ENCODE measurements at places on chromosomes 3 and 15.

- DNase-seq, result no peak
These were observed 62.3 kb downstream of the ADAMTS17 start for GRCh38 chr15:100279446-100279845.

DNA sequence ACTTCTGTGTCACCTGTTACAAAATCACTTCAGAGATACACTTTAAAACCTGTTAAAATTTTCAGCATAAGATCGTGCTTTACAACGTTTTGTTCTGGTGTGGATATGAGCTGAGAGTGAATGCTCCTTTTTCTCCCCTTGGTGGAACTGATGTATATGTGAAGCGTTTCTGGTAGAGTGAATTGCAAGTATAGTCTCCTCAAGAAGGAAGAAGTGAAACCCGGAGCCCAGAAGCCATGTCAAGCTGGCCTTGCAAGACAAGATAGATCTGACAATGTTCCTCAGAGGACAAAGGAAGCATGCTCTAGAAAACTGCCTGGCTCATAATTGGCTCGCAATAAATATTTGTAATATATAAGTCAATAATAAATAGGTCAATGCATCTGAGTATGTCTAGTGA is 23.6 kb downstream of the SERPINI2 start:
- DNase-seq, result no peak

GRCh38 chr15:35963326-35963725 is 417.4 kb upstream of the DPH6 start:
- DNase-seq, result no peak

DNA sequence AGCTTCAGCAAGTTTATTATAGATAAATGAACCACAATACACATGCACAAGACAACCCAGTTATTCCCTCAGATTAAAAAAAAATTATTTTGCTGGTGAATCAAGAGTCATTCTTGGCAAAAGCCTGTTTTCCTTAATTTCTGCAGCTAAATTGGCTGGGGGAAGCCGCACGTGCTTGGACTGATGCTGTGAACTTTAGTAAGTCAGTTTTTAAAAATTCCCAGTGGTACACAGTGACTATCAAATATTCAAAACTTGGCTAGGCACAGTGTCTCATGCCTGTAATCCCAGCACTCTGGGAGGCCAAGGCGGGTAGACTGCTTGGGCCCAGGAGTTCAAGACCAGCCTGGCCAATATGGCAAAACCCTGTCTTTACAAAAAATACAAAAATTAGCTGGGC is 23.9 kb downstream of the EHD4 start:
- DNase-seq, result no peak

DNA sequence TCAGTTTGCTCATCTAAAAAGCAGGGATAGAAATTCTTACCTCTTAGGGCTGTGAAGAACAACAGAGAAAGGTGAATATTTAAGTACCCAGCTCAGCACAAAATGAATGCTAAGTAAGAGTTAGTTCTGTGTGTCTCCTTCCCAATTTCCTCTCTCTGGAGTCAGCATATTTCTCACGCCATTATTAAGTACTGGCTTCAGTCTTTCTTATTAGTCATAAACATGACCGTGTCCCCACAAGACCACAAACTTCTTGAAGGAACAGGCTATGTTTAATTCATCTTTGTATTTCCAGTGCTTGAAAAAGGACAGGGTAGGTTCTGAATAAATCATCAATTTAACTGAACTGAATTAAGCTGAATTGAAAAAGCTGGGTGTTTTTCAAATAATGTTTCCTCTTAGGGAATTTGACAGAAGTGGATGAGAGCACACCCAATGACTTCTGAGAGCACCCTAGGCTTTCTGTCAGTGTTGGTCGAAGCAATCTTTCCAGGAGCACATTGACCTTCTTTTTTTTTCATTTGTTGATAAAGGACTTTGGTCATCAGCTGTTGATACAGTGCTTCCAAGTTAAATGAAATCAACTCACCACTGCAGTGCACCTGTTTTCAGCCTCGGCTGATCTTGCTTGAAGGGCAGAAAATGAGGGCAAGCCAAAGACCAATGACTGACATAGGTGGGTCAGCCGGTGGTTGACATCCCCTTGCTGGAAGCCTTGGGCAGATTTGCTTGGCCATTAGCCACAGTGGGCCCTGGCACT is 324.6 kb downstream of the MFSD1 start:
- DNase-seq, result peak; percentile 73

DNA sequence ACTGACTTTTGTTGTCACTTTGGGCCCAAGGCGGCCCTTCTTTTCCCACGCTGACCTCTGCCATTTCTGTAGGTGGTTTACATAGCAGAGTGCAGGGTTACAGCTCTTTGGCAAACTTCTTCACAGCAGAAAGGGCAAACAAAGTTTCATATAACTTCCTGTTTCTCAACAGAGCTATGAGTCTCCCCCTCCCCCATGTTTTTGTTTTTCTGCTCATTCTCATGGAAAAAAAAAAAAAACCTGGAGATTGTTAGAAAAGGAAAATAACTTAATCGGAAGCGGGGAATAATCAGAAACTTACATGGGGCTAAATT is 342.0 kb upstream of the NR2F2 start:
- peak; percentile 68 for DNase-seq

- DNase-seq, result no peak
These were observed 239.4 kb upstream of the SOX14 start for GRCh38 chr3:137524751-137525150.

DNA sequence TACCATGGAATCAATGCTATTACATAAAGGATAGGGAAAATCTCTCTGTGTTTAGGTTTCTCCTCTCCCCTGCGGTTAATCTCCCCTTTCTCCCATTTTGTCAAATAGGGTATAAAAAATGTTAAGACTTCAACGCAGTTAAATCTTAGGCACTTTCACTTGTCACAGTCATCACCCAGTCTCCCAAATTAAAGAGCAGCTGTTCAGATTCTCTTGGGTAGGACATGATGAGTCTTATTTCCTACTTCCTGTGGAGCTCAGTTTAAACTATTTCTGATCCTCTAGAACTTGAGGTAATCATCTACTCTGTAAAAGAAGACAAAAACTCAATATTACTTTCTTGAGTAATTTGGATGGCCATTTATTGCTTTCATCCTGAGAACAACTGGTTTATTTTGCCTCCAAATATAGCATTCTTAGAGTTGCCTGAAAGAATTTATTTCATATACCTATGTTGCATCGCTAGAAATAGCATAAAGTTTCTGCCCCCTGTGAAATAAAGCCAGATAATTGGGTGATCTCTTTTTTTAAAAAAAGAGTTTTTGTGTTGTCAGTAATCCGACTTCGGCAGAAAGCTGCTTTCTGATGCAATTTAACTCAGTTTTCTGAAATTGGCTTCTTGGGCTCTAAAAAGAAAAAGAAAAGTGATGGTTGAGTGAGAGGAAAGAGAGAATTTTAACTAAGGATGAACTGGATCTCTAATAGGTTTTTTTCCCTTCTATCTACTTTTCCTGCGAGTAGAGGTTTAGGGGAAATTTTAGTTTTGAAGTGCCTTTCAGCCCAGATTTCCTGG is 20.7 kb downstream of the RAP2B start:
- DNase-seq, result no peak

DNA sequence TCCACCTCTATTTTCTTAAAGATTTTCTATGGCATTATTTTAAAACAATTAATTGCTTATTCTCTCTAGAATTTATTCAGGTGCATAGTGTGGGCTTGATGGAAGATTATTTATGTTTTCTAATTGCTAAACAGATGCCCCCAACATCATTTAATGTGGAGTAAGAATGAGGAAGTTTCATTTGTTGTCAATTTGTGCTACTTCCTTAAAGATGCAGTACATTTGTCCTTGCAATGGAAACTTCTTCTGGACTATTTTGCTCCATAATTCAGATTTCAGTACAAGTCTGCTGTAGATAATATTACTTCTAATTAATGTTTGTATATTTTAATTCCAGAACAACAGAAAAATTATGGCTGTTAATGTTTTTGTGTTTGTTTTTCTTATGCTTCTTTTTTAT is 104.8 kb downstream of the TGFBR2 start:
- DNase-seq, result no peak

DNA sequence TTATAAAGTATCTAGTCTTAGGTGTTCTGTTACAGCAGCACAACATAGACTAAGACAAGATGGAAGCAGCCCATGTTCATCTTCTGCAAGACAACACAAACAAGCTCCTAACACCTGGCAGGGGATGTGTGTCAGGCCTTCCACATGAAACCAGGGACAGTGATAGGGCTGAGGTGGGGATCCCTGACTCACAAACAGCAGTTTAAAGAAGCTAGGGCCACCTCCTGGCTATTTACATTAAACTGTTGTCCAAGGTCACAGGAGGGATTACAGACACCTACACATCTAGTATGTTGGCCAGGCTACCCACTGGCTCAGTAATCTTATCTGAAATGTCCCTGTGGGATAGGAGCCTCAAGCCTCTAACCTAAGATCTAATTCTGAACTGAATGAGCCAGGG is 211.3 kb downstream of the MINAR1 start:
- no peak for DNase-seq

DNA sequence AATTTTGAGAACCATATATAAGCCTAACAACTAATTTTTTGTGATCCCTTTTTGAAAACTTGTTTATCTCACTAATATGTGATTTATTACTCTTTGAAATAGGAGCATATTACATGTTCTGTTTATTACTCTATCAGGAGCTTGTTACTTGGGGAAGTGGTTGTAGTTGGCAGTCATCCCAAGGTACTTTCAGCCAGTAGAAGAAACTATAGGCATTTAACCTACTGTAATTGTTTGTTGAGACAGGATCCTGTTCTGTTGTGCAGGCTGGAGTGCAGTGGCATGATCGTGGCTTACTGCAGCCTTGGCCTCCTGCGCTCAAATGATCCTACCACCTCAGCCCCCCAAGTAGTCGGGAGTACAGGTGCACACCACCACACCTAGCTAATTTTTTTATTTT is 195.6 kb downstream of the TCF12 start:
- peak; percentile 88 for DNase-seq

GRCh38 chr15:86316216-86316615 is 236.5 kb downstream of the AGBL1 start:
- no peak for DNase-seq

- DNase-seq, result no peak
These were observed 11.3 kb downstream of the MITF start for GRCh38 chr3:69750549-69750948.

DNA sequence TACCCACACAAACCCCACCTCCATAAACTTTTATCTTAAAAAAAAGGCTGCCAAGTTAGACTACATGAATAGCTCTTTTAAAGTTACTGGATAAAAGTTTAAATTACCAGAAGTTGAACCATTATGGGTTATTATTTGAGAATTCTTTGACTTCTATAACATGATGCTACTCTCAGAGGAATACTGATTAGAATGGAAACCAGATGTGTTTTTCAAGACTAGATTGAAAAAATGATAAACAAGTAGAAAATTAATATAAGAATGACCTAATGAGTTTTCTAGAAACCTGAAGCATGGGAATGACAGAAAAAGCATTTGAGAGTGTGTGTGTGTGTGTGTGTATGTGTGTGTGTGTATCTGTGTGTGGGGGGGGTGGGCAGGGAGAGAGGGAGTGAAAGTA is 12.4 kb upstream of the FGF7 start:
- DNase-seq, result no peak

- DNase-seq, result peak; percentile 7
These were observed 38.6 kb downstream of the ZBTB11 start for GRCh38 chr3:101638261-101638745.

DNA sequence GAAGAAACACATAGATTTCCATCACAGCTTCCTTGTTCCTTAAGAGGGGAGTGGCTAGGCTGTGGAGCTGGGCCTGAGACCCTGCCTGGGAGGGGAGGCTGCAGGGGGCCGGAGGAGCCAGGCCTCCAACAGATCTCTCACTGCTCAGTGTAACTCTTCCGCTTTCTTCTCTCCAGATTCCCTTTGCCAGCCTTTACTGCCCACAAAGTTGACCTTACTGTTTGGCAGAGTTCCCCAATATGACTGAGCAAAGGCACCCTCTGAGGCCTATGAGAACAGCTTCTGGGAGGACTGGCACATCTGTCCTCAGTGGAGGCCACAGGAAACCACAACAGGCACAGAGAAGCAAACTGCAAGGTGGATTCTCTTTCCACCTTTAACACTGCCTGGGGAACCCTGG is 38.1 kb downstream of the SLCO2A1 start:
- no peak for DNase-seq

GRCh38 chr3:114624571-114625181 is 330.8 kb downstream of the TIGIT start:
- peak; percentile 99 for DNase-seq

- DNase-seq, result no peak
These were observed 20.8 kb downstream of the RAB6B start for GRCh38 chr3:133874761-133875438.

GRCh38 chr3:128178782-128179483 is 25.7 kb downstream of the EEFSEC start:
- peak; percentile 55 for DNase-seq

GRCh38 chr3:11480663-11481298 is 162.9 kb downstream of the VGLL4 start:
- DNase-seq, result no peak

GRCh38 chr3:156300929-156301840 is 180.8 kb downstream of the KCNAB1 start:
- DNase-seq, result no peak

GRCh38 chr15:68227643-68228142 is 1.8 kb downstream of the CLN6 start:
- DNase-seq, result no peak

GRCh38 chr15:61248790-61249189 is 19.7 kb upstream of the RORA start:
- no peak for DNase-seq

- no peak for DNase-seq
These were observed 45.1 kb upstream of the EPHB1 start for GRCh38 chr3:134749802-134750553.

GRCh38 chr3:51717947-51718346 is 11.1 kb downstream of the GRM2 start:
- no peak for DNase-seq

GRCh38 chr3:123920383-123920782 is 36.3 kb upstream of the MYLK start:
- DNase-seq, result no peak

- peak; percentile 24 for DNase-seq
These were observed 144.2 kb upstream of the ARHGEF26 start for GRCh38 chr3:153976891-153977554.

DNA sequence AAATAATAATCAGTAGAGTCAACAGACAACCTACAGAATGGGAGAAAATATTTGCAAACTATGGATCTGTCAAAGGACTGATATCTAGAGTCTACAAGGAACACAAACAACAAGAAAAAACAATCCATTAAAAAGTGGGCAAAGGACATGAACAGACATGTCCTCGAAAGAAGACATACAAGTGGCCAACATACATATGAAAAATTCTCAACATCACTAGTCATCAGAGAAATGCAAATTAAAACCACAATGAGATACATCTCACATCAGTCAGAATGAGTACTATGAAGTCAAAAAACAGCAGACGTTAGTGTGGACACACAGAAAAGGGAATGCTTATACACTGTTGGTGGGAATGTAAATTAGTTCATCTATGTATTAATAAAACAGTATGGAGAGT is 33.7 kb downstream of the SLC2A2 start:
- DNase-seq, result peak; percentile 71
